Activated B cell treated with CpG ODN at 0.5 μM for 24 hours (primary cell): ENCODE measurements at places on chromosomes 12 and 14. TPM values are rescaled to one million over a fixed set of nuclear protein-coding genes. Genes with fewer than 3 reads are reported as not detected.

DNA sequence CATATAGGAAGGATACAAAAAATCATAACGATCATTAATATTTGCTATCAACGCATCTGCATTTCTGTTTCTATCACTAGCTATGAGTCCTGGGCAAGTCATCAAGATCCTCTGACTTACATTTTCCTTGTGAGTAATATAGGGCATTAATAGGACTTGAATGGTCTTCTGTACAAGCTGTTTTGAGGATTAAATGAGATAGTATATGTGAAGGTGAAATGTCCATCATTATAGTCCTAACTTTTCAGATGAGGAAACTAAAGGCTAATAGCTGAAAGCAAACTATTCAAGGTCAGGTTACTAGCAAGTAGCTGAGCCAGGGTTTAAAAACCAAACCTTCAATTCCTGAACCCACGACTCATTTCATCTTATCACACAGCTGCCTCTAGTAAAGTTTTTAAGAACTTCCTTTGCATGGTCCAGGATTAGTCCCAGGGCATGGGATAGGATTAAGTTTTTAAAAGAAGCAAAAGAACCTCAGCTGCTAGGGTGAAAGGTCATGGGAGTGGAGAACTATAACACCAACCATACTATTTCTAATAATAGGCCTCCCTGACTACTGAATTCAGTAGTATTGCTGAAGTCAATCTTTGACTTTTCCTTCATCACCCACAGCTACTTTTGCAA lies 101.4 kb upstream of the ADAMTS20 start:
- DNase-seq: no peak

- no peak for DNase-seq
Measured at GRCh38 chr12:104183443-104183842, 32.1 kb upstream of the TXNRD1 start.

- no peak for DNase-seq
Measured at GRCh38 chr12:5588176-5588575, 156.3 kb downstream of the NTF3 start.

Gene CCDC196
- not detected in 2 replicates for total RNA-seq

Gene TAS2R43
- 1.7 and 2.7 TPM in 2 replicates for total RNA-seq
